ENCODE measurements at places on chromosomes 5 and 9. TPM values are rescaled to one million over a fixed set of nuclear protein-coding genes. Genes with fewer than 3 reads are reported as not detected.

DNA sequence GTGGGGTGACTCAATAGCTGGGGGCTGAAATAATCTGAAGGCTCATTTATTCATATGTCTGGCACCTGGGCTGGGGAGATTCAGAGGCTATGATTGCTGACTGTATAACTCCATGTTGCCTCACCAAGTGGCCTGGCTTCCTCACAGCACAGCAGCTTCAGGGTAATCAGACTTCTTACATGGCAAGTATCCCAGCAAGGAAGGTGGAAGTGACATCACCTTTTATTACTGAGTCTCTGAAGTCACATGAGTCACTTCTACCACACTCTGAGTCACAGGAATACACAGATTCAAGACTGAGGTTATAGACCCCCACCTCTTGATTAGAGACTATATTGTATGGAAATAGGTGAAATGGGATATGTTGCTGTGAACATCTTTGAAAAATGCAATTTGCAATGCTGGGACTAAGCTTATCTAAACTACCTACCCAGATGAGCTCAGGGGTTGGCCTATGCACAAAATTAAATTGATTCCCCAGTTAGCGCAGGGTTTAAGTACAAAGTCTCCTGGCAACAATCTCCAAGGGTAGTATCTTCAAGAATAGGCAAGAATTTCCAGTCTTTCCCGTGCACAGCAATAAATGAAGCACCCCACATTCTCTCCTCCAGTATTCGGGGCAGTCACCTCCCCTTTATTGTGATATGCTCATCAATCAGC lies 553.1 kb downstream of the LRRC70 start:
- no peak for DNase-seq

- DNase-seq, result no peak
Observed at GRCh38 chr9:129595311-129595741, 25.6 kb downstream of the C9orf50 start.

DNA sequence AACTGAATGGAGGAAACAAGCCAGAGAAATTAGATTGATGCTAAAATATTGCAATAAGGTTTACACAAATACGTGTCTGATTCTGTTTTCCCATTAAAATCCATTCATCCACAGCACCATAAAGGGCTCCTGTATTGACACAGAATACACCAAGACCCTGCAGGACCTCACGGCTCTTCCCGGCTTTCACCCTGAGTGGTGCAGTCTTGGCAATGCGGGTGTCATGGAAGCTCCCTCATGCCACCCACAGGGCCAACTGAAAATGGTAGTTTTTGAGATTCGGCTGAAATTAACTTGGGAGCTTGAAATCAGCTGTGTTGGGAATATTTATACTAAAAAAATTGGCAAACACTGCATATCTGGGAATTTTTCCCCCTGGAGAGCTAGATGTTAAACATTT lies 17.3 kb upstream of the EXOC3 start:
- DNase-seq, result no peak

DNA sequence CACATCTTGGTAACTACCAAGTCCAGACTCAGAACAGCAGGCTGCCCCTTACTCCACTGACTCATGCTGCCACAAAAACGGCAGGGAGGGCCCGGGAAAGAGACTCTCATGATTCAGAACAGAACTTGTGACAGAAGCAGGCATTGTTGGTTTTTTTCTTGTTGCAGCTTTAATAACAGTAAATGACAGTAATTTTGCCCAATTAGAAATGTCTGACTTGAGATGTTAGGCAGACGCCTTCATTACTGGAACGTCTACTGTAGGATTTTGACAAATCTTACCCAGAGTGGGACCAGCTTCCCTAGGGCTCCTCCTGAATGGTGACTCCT lies 77.9 kb downstream of the SEMA5A start:
- peak; percentile 13 for DNase-seq

- DNase-seq, result no peak
Observed at GRCh38 chr9:128080206-128080605, 12.2 kb downstream of the SLC25A25 start.

DNA sequence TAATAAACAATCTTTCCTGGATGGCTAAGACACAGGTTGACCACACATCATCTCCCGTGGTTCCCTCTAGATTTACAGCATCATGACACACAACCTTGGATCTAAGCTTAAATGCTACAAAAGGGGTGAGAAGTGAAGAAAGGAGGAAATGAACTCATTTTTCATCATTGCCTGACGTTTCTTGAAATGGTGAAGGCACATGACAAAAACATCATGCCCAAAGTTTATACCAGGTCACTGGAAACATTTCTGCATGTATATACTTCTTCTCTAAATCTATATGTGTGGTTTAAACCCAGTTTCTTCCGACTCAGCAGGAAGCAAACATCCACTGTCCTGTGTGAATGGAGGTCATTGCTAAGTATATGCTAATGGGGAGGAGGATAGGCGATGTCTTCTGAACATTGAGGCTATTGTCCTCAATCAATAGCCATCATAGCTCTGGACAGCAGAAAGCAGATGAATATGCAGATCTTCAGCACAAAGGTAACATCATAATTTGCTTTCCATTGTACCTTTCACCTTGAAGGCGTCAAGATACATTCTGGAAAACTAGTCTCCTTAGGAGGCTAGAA lies 137.4 kb downstream of the MED27 start:
- no peak for DNase-seq

- peak; percentile 76 for DNase-seq
Observed at GRCh38 chr5:181246276-181247049, 2.8 kb upstream of the RACK1 start.

- no peak for DNase-seq
Observed at GRCh38 chr5:135740475-135740874, 94.0 kb upstream of the SLC25A48 start.

GRCh38 chr9:114849450-114849849 lies 43.6 kb upstream of the TNFSF15 start:
- DNase-seq, result no peak

GRCh38 chr5:116528519-116529234 lies 45.9 kb downstream of the SEMA6A start:
- DNase-seq, result no peak

DNA sequence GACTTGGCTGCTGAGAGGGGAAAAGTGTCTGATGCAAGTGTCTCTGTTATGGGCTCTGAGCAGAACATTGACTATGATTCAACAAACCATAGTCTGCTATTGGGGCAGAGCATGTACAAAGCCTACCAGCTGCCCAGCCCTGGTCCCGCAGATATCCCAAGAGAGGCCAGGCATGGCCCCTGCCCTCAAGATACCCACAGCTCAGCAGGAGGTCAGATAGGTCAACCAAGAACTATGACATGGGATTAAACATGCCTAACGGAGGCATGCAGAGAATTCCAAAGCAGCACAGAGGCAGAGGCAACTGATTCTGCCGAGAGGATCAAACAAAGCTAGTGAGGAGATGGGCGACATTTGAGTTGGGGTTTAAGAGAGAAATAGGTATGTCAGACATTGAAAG lies 39.9 kb upstream of the CPLX2 start:
- DNase-seq, result no peak

DNA sequence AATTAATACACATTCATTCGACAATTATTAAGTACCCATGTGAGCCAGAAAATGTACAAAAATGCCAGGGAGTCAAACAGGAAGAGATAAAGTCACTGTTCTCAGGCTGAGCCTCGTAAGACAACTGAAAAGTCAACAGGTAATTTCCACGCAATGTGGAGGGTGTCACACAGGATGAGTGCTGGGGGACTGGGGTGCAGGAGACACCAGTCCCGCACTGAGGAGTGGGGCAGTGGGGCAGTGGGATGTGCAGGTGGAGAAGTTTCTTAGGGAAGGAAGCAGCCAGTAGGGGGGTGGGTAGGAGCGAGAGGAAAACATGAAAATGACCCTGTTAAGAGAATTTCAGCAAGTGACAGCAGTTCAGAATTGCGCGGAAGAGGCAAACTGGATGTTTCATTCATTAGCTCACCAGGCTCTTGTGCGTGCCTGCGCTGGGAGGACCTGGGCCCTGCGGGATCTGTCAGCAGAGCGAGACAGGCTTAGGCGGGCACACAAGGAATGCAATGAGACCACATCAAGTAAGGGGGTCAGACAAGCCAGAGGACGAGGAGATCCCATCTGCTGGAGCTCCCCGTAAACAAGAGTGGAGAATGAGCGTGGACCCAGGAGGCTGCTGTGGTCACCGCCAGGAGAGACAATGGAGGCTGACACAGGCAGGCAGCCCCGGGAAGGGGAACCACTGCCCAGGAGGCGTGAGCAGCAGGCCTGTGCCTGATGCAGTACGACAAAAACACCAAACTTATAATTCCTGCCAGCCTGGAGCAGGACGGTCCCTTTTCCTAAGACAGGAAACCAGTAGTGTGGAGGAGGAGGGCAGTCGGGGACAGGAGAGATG lies 21.0 kb downstream of the CAMSAP1 start:
- DNase-seq, result no peak

The SLC25A2 gene
- not detected for polyA plus RNA-seq

- no peak for DNase-seq
Observed at GRCh38 chr5:135541807-135542502, 6.2 kb upstream of the NEUROG1 start.

The TLX3 gene
- 0.16 TPM for polyA plus RNA-seq

- DNase-seq, result peak; percentile 31
Observed at GRCh38 chr5:150945947-150946346, 41.2 kb upstream of the ZNF300 start.

DNA sequence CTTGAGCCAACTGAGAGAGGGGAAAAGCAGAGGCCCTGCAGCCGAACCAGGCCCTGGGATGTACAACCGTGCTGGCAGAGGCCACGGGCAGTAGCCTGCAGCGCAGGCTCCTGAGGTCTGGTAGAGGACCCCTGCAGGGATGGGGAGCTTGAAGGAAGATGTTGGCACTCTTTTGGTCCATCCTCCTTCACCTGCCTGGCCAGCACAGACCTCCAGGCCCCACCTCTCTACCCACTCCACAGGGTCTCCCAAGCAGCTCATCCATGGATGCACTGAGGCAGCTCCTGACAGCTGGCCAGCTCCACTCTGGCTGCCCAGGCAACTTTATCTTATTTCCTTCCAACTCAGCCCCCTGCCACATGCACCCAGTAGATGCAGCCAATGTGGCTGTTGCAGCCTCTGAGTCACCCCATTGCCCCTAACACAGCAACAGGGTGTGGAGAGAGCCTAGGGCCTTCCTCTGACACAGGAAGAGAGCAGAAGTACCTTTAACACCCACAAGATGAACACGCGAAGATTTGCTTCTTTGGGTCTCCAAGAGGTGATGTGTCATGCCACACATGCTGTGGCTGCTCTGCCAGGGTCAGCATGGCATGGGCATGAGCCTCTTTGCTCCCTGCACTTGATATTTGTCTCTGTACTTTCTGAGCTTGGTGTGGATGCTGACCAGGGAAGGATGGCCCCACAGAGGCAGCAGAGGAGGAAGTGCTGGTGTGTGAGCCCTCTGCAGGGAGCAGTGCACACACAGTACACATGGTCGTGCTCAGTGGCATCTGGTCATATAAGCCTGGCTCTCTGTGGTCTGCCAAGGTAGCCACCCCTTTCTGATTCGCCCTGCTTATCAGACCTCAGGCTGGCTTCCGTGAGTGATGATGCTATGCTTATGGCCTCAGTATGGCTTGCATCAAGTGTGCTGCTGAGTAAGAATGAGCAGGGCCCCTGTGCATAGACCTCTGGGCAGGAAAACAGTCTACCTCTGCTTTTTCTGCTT lies 117.2 kb downstream of the NRG2 start:
- DNase-seq, result no peak

DNA sequence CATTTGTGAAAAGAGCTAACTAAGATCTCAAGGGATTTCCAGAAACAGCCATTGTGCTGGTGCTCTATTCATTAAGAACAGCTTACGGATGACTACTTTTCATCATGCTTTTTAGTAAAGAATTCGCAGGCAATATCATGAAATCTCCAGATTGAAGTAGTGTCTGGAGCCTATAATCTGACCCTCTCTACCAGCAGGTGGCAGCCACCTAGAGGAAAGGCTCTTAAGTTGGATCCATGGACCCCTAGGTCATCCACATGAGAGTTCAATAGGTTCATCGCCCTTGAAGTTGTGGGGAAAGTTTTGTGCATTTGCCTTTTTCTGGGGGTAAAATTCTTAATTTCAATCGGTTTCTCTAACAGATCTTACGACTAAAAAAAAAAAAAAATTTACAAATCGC lies 82.3 kb downstream of the SLC1A3 start:
- DNase-seq, result no peak

- no peak for DNase-seq
Observed at GRCh38 chr5:169011009-169011408, 289.9 kb downstream of the SLIT3 start.

The LMX1B gene
- 0.04 TPM for polyA plus RNA-seq

DNA sequence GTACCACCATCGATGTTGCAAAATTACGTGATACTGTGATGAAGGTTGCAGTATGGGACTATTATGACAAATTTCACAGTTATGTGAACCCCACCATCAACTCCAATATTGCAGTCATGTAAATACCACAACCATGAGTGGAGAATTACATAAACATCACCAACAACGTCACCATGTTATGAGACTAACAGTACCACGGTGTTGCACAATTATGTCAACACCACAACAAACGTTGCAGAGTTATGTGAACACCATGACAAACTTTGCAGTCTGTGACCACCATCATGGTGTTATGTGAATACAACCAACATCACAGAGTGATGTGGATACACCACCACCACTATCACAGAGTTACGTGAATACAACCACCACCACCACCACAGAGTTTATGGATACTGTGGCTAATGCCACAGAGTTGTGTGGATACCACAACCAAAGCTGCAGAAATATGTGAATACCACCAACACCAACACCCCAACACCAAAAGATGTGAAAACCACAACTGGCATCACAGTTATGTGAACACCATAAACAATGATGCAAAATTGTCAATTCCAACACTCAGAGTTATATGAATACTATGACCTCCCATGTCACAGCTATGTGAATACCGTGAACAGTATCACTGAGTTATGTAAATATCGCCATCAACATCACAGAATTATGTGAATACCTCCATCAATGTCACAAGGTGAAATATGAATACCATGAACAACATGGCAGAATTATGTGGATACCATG lies 62.4 kb downstream of the SHC3 start:
- DNase-seq, result no peak

DNA sequence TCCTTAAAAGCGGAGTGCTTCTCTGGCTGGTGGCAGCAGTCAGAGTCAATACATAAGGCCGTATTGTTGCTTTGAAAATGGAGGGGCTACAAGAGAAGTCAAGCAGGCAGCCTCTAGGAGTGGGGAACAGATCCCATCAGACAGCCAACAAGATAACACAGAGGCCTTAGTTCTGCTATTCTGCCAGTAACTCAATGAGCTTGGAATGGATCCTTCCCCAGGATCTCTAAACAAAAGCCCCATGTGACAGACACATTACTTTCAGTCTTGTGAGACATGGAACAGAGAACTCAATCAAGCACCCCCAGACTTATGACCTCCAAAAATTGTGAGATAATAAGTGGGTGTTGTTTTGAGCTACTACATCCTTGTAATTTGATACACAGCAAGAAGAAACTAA lies 158.6 kb downstream of the RFX3 start:
- DNase-seq, result no peak

- peak; percentile 48 for DNase-seq
Observed at GRCh38 chr5:109329333-109330237, 80.2 kb downstream of the PJA2 start.

The NUDCD2 gene
- polyA plus RNA-seq, result 12.9 TPM

DNA sequence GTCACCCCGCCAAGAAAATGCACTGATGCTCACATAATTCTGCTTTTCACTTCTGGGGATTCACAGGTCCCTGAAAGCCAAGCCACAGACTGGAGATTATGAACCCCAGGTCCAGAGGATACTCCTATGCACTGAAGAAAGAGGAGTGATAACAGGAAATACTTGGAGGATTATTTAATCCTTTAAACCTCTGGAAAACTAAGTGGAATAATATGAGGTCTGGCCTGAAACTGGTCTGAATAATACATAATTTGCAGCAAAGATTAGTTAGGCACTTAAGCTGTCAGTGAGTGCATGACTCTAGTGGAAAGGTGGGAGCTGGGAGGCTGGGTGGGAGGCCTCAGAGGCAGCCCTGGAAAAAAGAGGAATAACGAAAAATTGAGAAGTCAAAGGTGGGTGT lies 45.7 kb downstream of the MARCHF3 start:
- DNase-seq, result no peak
